Epithelial cell of proximal tubule (primary cell): ENCODE measurements at places on chromosomes 1 and 21. TPM values are rescaled to one million over a fixed set of nuclear protein-coding genes. Genes with fewer than 3 reads are reported as not detected.

Gene SPATA6
- total RNA-seq, result 1.8 TPM in 2 replicates

Gene TCEA3
- total RNA-seq, result 0.65 and 3.1 TPM in 2 replicates

Gene SIKE1
- 34.8 and 56.6 TPM in 2 replicates for total RNA-seq

Gene GFI1
- total RNA-seq, result 0.12 and 0.14 TPM in 2 replicates

Gene AADACL4
- total RNA-seq, result not detected in 2 replicates

Gene KISS1
- total RNA-seq, result 24.7 and 111 TPM in 2 replicates

Gene LMOD1
- total RNA-seq, result not detected in 2 replicates

Gene NPPA
- total RNA-seq, result not detected in 2 replicates

Gene PLEKHA6
- 10.4 and 19.9 TPM in 2 replicates for total RNA-seq
